ENCODE measurements at places on chromosomes 6 and 20.

DNA sequence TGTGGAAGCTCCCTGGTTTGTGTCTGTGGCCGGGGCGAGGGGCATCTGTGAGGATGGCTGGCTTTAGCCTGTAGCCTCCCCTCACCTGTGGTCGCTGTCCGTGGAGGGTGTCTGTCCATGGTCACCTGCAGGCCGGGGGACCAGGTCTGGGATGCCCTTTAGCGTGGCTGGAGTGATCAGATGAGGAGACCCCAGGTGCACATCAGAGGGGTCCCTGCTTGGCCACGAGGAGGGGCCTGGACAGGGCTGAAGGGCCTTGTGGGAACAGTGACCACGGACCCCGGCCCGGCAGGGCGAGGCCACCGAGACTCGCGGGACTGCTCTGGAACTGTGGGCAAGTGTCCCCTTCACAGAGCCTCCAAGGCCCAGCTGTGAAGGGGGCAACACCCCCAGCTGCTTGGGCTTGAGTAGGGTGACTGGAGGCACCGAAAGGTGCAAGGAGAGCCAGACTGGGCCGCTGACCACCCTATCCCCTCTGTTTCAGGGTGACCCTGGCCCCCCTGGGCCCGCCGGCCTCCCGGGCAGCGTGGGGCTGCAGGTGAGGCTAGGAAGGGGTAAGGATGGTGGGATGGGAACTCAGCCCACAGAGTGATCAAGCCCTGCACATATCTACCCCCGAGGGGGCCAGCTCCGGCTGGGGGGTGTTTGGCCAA lies 8.6 kb downstream of the COL9A3 start:
- no peak for DNase-seq

DNA sequence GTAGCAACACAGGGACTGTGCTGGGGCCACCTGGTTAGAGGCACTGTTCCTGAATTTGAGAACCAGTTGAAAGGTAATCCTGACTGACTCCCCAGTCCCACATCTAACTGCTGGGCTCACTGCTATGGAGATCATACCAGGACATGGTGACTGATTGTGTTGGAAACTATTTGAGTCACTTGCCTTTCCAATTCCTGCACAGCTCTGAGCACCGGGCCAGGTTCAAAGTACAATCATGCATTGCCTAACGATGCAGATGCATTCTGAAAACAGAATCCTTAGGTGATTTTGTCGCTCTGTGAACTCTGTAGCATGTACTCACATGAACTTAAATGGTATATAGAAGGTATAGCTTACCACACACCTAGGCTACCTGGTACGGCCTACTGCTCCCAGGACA lies 215.3 kb downstream of the BMP7 start:
- no peak for DNase-seq

- DNase-seq, result peak; percentile 75
Measured at GRCh38 chr20:15818651-15819071, 754.6 kb downstream of the KIF16B start.

DNA sequence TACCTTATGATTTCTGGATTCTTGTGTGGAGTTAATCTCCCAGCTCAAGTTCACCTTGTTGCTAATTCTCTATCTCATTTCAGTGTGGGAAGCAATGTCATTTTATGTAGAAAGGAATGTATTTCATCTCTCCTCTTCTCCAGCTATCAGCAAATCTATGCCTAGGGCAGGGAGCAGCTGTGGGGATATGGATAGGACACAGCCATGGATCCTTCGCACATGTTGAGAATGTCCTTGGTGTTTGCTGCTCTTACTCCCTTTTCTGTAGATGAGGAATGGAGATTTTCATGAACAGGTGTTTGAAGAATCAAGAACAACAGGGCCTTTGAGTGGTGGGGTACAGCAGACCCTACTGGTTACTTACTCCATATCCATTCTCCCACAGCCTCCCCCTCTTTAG lies 182.0 kb downstream of the UST start:
- DNase-seq, result no peak

DNA sequence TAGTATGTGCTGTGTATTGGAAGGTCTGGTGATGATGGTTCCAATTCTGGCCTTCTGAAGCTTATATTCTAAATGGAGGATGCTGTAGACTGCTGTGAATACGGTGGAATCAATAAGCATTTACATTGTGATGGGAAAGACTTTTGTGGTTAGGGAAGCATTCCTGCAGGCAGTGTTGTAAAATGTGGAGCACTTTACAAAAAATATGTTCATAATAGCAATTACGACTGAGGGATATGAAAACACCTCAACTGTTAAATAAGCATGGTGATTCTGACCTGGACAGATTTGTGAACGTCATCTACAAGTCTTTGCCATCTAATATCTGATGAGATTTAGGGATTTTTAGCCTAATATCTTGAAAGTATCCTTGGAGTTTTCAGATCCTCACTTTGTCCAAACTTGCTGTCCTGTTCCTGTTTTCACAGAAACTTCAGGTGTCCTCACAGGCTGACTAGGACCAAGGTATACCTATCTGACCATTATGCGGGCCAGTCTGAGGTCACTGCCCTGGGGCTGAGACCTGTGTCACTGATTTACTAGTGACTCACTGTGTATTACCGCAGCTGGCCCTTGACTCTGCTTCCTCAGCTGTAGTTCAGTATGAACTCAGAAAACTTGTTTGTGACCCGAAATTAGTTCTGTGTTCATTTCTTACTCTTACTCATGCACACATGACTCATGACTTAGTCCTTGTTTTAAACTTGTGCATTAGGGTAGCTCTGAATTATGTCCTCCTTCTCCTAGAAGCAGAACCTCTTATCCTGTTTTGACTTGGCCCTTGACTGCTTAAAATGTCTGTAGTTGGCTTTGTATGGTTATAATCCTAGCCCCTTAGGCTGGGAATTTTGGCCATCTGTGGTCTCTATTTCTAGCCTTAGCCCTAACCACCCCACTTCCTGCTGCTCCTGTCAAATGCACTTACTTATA lies 343.0 kb downstream of the CDKAL1 start:
- DNase-seq, result peak; percentile 86

GRCh38 chr20:35963878-35964277 lies 4.5 kb upstream of the CNBD2 start:
- no peak for DNase-seq

- no peak for DNase-seq
Measured at GRCh38 chr6:157073596-157073995, 249.7 kb downstream of the TMEM242 start.

DNA sequence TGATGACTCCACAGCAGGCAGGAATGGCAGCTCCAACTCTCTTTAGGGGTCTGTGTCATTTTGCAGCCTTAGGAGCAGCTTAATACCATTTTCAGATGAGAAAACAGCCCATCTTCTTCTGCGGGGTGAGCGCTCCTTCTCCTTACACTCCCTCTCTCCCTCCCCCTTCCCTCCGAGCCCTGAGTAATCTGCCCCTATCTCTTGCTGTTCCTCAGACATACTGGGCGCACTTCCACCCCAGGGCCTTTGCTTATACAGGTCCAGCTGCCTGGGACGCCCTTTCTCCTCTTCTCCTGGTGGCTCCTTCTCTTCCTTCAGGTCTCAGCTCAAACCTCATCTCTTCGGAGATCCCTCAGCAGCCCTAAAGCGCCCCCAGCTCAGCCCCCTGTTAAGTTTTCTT lies 54.8 kb downstream of the SNAI1 start:
- no peak for DNase-seq

DNA sequence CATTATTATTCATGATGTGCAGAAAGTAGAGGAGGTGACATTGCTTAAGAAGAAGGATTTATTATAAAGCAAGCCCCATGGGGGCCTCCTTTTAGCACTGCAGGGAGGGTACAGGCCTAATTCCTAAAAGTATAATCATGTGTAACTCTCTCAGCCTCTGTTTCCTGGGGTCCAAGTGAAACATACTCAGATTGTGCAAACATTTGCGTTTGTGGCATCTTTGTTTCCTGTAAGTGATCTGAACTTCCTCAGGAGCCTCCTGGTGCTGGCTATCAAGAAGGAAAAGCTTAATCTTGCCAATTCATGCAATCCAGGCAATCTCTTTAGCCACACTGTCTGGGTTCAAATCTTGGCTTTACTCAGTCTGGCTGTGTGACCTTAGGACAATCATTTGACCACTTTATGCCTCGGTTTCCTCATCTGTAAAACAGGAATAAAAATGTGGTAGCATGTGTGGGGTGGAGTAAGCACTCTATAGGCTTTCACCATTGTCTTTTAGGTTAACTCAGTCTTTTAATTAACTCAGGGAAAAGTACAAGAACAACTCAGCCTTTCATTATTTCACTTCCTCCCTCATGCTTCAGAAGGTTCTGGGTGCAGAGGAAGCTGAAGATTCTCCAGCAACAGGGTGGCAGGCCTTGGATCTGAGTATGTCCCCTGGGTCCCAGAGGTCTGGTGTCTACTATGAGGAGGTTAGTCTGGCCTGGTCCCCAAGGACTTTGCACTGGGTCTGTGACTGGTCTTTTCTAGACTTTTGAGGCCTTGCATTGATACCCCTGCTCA lies 831 bp upstream of the SIRPB2 start:
- DNase-seq, result no peak

GRCh38 chr6:101683884-101684283 lies 290.4 kb downstream of the GRIK2 start:
- DNase-seq, result no peak

DNA sequence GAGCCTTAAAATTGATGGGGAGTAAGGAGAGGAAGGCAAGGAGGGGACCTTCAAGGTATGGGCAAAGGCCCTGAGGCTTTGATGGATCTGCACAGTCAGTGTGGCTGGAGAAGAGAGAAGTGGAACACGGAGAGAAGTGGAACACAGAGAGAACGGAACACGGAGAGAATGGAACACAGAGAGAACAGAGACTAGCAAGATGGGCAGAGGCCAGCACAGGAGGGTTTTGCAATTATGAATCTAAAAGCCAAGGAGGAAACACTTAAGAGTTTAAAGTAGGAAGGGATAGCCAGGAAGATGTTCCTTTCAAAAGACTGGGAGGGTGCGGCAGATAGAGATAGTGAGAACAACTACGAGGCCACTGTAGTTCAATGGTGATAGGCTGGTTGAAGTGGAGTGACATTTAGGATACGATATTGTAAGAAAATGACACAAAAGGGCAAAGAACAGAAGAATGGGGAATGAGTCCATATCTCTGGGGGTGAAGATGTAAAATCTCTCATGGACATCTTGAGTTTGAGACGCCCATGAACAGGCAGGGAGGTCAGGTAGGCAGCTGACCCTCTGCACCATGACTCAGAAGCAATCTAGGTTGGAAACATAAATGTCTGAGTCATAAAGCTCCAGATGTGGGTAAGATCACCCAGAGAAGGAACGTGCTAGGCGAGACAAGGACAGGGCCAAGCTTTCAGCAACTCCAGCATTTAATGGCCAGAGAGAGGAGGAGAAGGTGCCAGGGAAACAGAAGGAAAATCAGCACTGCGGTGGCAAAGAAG lies 25.4 kb downstream of the ZMYND8 start:
- DNase-seq, result peak; percentile 56

DNA sequence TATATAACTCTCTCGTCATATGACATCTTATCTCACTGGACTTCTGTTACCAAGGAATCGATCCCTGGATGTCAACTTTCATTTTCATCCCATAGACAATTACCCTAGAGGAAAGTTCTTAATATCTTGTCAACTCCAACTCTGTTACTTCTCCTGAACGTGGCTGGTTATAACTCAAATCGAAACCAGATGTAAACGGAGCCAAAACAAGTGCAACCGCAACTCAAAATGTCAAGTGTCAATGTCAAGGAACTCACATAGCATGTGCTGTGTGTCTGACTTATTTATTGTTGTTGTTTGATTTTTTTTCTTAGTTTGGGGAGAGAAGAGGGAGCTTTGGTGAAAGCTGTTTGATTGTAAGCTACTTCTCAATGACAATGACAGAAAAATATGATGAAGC lies 108.6 kb downstream of the VIP start:
- no peak for DNase-seq

- peak; percentile 91 for DNase-seq
Measured at GRCh38 chr6:28443112-28443773, at the start of gene ZSCAN23. ZSCAN23 (minus strand) TSS chr6:28443491; CDS start chr6:28436266, 7,225 bp downstream.

- no peak for DNase-seq
Measured at GRCh38 chr6:124539096-124539495, 423.1 kb upstream of the RNF217 start.

- peak; percentile 90 for DNase-seq
Measured at GRCh38 chr20:23143098-23143497, 57.0 kb upstream of the CD93 start.

DNA sequence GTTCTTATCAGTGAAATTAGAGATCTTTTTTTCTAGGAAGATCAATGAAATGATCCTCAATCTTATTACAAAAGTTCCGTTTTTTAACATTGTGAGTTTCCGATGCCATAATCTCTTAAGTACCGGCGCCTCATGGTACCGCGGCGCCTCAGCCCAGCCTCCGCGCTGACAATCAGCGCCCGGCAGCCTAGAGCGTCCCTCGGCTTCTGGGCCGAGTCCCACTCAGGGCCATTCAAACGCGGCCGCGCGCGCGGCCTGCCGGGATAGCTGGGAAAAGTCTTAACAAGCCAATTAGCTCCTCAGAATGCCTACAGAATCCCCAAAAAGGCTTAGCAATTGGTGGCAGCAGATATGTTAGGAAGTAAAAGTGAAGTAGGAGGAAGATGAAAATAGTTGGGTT lies 204.8 kb downstream of the ADGB start:
- peak; percentile 48 for DNase-seq

All from myocyte (in vitro differentiated cells).